ENCODE measurements at places on chromosomes 16 and 17. TPM values are rescaled to one million over a fixed set of nuclear protein-coding genes. Genes with fewer than 3 reads are reported as not detected.

KRTAP4-4 gene
- not detected for total RNA-seq

GRCh38 chr16:78476615-78477014 lies 377.2 kb downstream of the WWOX start:
- DNase-seq: no peak

DNA sequence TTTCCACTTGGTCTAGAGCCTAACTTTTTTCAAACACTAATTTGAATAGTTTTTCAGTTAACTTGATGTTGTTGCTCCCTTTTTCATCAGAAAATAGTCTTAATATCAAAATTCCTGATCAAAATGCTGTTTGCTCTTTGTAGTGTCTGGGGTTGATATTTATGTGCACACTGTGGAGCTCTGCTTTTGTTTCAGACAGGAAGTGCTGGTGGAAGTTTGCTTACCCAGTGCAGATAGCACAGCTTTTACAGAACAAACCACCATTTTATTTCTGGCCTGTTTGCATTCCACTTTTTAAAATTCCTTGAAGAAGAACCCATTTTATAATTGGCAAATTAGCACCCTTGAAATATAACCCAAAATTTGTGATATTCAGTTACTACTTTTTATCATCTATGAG lies 125.4 kb downstream of the MRTFB start:
- DNase-seq: no peak

DNA sequence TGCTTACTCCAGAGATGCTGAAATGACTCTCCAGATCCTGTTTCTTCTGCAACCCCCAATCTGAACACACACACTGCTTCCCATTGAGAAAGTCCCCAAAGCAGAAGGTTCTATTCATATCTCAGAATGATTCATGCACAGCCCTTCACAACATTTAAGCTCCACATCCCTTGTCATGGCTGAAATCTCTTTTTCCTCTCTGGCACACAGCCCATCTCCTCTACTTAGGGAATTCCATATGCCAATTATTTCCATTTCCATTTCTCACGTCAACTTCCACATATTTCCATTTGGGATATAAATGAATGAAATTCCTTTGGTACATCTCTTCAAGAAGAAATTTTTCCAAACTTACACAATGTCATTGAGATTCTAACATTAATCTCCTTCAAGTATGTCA lies 119.6 kb downstream of the CDH11 start:
- peak; percentile 78 for DNase-seq

DNA sequence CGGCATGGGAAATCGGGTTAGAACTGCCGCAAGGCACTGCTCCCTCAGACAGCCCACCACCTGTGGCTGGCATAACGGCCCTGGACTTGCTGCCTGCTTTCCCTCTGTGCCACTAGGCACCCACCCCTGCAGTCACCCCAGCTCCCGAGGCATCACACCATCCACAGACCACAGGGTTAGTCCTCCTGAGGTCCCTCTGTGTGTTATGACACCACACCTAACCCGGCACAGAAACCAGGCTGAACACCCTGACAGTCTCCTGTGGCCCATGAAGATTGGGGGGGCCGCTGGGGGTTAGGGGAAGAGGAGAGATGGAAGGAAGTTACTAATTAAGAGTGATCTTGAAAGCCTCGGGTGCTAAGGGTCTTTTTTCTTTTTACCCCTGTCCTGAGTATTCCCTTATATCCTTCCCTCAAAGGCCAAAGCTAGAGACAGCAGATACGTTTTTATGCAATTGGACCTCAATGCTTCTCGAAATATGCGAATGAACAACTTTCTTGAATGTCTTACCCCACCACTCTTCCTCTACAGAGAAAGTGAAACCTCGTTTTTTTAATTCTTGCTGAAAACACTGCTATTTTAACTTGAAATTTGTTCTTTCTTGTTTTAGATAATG lies 7.0 kb downstream of the CYTH1 start:
- no peak for DNase-seq

- no peak for DNase-seq
Observed at GRCh38 chr17:630801-631200, 83.8 kb downstream of the VPS53 start.

PITPNC1 gene
- total RNA-seq: 10.1 TPM

- no peak for DNase-seq
Observed at GRCh38 chr16:2698965-2699750, 16.8 kb downstream of the KCTD5 start.

DRC3 gene
- 1.1 TPM for total RNA-seq

DNA sequence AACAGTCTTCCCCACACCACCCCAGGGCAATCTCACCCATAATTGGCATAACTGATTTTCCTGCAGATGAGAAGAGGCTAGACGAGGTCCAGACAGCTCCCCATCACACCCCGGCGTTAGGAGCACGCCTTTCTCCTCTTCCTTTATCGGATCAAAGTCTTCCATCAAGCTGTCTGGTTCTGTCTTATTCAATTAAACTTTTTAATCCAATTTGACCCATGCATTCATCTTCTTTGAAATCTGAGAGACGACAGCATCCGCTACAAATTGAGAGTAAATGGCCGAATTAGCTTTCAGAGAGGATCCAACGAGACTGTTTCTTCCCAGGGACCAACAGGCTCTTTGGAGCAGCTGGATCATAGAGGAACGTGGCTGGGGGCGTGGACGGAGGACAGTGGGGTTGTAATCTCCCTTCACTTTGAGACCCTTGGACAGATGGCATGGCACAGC lies 44.4 kb upstream of the GPRC5B start:
- DNase-seq: no peak

MYH8 gene
- not detected for total RNA-seq

All from astrocyte (in vitro differentiated cells and primary cell).